ENCODE measurements at places on chromosomes 5 and 9.

- no peak for DNase-seq
These were observed 45.8 kb upstream of the GRAMD2B start for GRCh38 chr5:126377424-126377823.

DNA sequence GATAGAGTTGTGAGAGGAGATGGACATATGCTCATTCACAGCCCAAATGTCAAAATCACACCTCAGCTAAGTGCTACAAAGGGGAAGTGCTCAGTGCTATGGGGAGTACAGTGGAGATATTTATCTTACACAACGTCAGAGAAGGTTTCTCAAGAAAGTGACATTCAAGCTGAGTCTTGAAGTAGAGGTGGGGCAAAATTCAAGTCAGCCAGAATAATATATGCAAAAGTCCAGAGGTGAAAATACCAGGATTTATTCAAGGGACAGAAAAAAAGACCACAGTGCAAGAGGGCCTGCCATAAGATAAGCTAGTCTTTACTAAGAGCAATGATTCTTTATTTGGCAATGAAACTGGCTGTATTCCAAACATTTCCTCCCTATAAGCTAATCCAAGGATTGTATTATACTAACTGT, 327.8 kb upstream of the PIK3R1 start:
- DNase-seq = no peak

DNA sequence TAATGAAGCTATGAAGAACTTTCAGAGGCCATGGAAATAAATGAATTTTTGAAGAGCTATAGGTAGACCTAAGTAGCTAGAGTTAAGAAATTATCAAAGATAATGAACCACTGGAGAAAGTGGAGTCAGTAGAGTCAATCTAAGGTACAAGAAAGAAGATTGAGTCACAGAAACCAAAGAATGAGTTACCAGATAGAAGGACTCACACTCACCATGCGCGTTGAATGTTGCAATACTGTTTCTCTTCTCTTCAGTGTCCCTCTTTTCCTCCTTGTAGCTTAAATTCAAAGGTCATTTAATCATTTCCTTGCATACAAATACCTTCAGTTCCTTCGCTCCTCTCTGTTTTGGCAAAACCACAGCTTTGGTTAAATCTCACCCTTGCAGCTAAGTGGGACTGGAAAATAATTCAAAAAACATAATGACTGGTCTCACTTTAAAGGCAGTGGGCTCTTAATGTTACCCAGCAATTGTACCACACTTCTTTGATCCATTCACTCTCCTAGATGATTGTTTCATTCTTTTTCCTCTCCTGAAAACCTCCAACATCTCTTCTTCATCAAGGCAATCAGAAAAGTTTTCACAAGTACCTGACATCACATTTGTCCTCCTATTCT, 58.3 kb downstream of the NIPBL start:
- no peak for DNase-seq

- no peak for DNase-seq
These were observed 726.0 kb downstream of the DNAH5 start for GRCh38 chr5:13218518-13218917.

DNA sequence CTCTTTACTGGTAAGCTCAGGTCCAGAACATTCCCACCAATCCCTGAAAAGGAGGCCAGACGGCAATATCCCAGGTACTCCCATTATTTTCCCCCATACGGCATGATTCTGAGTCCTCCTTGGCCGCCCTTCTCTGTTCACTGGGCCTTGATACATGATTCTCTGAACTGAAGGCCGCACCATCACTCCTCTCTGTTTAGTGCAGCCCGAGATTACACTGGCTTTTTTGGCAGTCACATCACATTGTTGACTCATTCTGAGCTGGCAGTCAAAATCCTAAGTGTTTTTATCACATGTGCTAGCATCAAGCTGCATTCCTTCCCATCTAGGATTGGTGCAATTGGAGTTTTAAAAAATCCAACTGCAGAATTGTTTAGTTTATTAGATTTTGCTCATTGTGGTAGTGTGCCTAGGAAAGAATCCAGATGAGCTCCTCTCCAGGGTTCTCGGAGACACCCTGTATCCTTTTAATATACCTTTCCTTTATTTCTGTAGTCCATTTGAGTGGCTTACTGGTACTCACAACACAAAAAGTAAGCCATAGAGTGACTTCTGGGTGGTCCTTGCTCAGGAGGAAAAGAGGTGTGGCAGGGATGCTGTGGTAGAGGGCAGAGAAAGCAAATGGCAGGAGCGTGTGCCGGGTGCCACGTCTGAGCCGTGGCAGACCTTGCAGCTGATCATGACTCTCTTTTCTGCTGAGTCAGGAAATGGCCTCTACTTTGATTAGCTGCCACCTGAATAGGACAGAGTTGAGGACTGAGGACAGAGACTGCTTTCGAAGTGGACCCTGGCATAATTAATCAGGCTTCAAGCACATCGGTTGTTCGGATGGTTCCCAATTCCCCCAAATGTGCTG, 121.1 kb upstream of the IL12B start:
- no peak for DNase-seq

DNA sequence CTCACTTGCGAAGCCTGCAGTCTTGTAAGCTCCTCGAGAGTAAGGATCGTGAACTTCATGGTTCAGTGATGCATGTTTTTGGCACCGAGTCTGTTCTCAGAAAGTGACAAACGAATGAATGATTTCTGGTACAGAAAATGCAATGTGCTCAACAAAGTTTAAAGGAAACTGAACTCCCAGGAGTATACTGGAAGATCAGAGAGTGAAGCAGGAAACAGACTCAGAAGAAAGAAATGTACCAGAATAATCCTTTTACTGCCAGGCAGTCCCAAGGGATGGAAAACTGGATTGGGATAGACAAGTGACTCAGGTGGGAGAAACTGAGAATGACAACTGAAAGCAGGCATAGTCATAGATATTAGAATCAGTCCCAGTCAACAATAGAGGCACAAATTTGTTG, 420.6 kb downstream of the CTNND2 start:
- no peak for DNase-seq

DNA sequence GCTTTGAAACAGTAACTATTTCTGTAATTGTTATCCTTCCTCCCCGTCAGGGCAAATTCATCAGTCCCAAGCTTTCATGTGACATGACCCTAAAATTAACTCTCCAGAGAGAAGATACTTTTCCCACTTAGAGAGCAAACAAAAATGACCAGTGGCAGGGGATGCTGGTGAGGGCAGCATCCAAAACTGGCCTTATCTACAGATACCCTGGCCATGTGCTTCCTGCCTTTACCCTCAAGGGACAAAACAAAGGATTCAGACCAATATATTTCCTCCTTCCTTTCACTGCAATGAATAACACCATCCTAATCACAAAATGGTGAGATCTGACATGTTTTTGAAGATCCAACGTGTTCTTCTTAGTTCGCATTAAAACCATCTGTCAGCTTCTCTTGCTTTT, 267.2 kb downstream of the MAN2A1 start:
- no peak for DNase-seq

Measured in hematopoietic multipotent progenitor cell treated with erythropoietin and hydrocortisone succinate and interleukin-3 and kit ligand, for 17 days (in vitro differentiated cells).